ENCODE measurements at places on chromosomes 3 and 15. TPM values are rescaled to one million over a fixed set of nuclear protein-coding genes. Genes with fewer than 3 reads are reported as not detected.

GRCh38 chr3:45700570-45701073 is 11.4 kb downstream of the SACM1L start:
- H3K27me3 ChIP-seq: no peaks in the 10 kb centered on the region
- H3K27ac ChIP-seq: no peak overlapping the region
- no peak overlapping the region for H3K4me3 ChIP-seq
- no peaks in the 10 kb centered on the region for H3K36me3 ChIP-seq
- H3K4me1 ChIP-seq: no peaks in the 10 kb centered on the region

GRCh38 chr3:16837602-16838001 is 47.2 kb upstream of the PLCL2 start:
- no peak overlapping the region for H3K27ac ChIP-seq
- no peaks in the 10 kb centered on the region for H3K36me3 ChIP-seq

The CCNB2 gene
- total RNA-seq: 67.6 TPM

The IL16 gene
- 1.0 TPM for total RNA-seq

The ST8SIA2 gene
- total RNA-seq: 0.15 TPM

Measured in Panc1 (cell line).